ENCODE measurements at places on chromosomes 12 and 14. TPM values are rescaled to one million over a fixed set of nuclear protein-coding genes. Genes with fewer than 3 reads are reported as not detected.

TMEM179 gene
- total RNA-seq: 0.17 TPM

CCDC38 gene
- not detected for total RNA-seq

MRPS35 gene
- 57.6 TPM for total RNA-seq

TSPAN11 gene
- not detected for total RNA-seq

DENND5B gene
- 0.37 TPM for total RNA-seq

EMP1 gene
- 4.0 TPM for total RNA-seq

MYO1H gene
- total RNA-seq: not detected

DNA sequence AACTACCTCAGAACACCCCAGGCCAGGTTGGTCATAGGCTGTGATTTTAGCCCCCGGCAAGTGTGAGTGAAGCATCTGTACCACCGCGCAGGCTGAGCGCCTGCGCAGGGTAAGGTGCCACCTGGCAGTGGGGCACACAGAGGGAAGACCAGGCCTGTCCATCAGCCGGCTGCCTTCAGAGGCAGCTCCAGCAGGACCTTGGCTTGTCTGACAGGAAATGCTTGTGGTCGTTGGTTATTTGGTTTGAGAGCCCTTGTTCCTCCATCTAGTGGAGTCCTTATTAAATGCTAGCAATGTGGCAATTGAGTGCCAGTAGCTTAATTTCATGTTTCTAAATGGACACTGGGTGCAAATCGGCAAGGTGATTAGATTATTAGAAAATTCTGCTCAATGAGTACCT is 27.5 kb downstream of the SLC25A29 start:
- peaks cover 9% of the 10 kb centered on the region for H3K36me3 ChIP-seq
- no peak for DNase-seq
- H3K27me3 ChIP-seq: no peaks in the 10 kb centered on the region
- H3K27ac ChIP-seq: peak overlapping the region; percentile 56

DNA sequence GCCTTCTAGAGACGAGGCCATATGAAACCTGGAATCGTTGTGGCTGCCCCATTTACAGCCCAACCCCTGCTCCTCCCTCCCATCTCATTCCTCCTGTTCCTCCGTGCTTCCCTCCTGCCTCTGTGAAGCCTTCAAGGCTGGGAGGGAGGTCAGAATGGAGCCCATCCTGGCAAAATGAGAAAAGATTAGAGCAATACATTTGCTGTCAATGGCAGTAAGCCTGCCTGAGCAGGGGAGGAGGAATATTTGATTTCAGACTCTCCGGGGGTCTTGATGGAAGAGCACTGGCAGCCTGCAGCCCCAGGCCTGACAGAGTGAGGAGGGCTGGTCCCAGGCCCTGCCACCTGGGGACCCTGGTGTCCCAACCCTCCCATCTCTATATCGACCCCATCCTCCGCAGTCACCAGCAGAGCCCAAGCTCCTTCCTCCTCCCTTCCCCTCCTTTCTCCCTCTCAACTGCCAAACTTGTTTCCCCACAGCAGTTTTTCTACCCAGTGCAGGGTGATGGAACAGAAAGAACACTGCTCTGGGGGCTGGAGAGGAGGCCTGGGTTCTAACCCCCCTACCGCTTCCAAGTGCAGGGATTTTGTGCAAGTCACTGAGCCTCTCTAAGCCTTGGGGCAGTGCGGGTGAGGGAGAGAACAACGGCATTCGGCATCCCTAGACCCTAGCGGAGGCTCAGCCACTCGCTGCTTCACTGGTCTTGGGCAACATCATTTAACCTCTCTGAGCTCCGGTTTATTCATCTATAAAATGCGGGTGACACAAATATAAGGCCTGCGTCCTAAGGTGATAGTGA is 16.0 kb upstream of the RACGAP1 start:
- H3K36me3 ChIP-seq: no peaks in the 10 kb centered on the region
- H3K4me3 ChIP-seq: no peak overlapping the region
- no peak overlapping the region for H3K27ac ChIP-seq
- peaks cover under 1% of the 10 kb centered on the region for H3K27me3 ChIP-seq
- H3K4me1 ChIP-seq: peaks cover 5% of the 10 kb centered on the region
- DNase-seq: no peak

DNA sequence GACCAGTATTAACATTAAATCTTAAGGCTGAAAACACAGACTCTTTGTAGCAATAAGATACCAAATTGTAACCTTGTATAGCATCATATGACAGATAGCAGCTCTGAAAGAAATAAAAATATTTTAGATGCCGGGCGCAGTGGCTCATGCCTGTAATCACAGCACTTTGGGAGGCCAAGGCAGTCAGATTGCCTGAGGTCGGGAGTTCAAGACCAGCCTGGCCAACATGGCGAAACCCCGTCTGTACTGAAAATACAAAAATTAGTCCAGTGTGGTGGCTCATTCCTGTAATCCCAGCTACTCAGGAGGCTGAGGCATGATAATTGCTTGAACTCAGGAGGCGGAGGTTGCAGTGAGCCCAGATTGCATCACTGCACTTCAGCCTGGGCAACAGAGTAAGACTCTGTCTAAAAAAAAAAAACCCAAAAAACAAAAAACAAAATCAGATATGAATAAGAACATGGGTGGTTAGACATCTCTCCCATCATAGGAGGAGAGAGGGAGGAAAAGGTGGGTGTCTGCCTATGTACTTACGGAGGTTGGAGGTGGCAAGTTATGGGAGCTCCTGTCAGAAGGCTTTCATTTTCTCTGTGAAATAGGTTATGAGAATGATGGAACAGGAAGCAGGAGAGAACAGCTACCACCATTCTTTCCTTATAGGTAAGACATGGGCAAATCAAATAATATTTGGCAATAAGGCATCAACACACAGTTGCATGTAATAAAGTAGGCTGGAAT is 7.6 kb upstream of the HEBP1 start:
- no peak overlapping the region for H3K4me3 ChIP-seq
- no peaks in the 10 kb centered on the region for H3K36me3 ChIP-seq
- DNase-seq: no peak

GRCh38 chr14:68951035-68951797 is 27.9 kb downstream of the ACTN1 start:
- peaks cover 88% of the 10 kb centered on the region for H3K4me1 ChIP-seq
- no peaks in the 10 kb centered on the region for H3K36me3 ChIP-seq
- no peak overlapping the region for H3K4me3 ChIP-seq
- peak overlapping the region; percentile 63 for H3K27ac ChIP-seq

- no peak within 1 kb of the TSS for H3K27ac ChIP-seq
- peaks cover 16% of the 10 kb centered on the region for H3K4me1 ChIP-seq
- peak; percentile 73 for DNase-seq
- no peaks in the 10 kb centered on the region for H3K27me3 ChIP-seq
Measured at GRCh38 chr14:67411820-67412421, at the start of gene PLEK2. TSS of gene PLEK2 (minus strand) at chr14:67412165. CDS start at chr14:67412059, 106 bp downstream.

GRCh38 chr14:89430391-89431236 is 13.6 kb upstream of the FOXN3 start:
- peak; percentile 80 for DNase-seq
- H3K27me3 ChIP-seq: no peaks in the 10 kb centered on the region
- peaks cover 2% of the 10 kb centered on the region for H3K36me3 ChIP-seq
- H3K27ac ChIP-seq: peak overlapping the region; percentile 96

DNA sequence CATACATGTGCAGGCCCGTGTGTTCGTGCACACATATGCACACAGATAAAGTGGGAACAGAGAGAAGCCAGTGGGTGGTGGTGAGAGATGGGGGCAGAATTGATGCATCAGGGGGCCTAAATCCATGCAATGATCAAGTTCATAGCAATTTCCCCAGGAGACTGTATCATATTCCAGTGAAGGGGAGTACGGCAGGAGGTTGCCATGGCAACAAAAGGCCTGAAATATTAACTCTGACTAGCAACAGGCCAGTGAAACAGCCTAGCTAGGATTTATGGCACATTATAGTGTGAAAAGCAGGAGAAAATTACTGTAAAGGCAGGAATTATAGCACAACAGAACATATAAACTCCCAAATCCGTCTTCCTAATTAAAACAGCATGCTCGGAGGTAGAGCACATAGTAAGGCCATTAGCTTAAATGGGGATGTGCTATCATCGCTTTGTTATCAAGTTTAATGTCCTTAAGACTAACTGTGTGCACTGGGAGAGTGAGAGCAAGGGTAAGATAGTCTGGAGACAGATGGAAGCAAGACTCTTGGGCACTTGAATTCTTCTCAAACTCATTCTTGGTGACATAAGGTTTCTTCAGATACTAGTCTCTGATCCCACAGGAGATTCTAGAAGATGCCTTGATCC is 806.3 kb downstream of the DIO2 start:
- no peak overlapping the region for H3K4me3 ChIP-seq
- H3K27ac ChIP-seq: no peak overlapping the region

DNA sequence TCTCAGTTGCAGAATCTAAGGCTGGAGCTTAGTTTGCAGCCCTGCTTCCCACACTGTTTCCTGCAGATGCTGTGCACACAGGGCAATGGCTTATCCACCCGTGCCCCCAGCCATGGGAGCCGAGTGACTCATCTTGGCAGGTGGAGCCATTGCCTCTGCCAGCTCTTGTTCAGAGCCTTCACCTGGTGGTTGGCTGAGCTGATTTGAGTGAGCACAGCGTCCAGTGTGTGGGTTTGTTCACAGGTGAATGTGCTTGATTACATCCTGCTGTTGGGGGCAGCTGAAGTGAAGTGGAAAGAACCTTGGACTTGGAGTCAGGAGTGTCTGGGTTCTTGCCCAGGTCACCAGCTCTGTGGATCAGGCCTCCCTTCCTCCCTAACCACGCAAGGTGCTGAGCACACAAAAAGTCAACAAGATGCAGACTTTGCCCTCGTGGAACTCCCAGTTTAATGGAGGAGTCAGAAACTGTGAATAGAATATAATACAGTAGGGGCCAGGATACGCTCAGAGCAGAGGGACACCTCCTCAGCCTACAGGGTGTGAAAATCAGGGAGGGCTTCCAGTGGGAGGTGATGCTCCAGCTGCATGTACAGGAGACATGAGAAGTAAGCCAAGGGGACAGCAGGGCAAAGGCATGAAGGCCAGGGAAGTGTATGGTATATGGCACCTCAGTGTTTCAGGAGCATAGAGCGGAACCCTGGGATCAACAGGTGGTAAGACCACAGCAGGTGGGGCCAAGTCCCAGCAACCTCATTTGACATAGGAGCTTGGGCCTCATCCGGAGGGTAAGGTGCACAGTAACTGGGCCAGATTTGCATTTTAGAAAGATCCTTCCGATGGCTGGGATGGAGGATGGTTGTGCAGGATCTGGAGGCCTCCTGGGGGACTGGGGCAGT is 22.8 kb downstream of the JDP2 start:
- H3K36me3 ChIP-seq: no peaks in the 10 kb centered on the region
- H3K27ac ChIP-seq: no peak overlapping the region
- DNase-seq: no peak
- no peaks in the 10 kb centered on the region for H3K27me3 ChIP-seq
- H3K4me3 ChIP-seq: no peak overlapping the region
- H3K4me1 ChIP-seq: peaks cover 2% of the 10 kb centered on the region

DNA sequence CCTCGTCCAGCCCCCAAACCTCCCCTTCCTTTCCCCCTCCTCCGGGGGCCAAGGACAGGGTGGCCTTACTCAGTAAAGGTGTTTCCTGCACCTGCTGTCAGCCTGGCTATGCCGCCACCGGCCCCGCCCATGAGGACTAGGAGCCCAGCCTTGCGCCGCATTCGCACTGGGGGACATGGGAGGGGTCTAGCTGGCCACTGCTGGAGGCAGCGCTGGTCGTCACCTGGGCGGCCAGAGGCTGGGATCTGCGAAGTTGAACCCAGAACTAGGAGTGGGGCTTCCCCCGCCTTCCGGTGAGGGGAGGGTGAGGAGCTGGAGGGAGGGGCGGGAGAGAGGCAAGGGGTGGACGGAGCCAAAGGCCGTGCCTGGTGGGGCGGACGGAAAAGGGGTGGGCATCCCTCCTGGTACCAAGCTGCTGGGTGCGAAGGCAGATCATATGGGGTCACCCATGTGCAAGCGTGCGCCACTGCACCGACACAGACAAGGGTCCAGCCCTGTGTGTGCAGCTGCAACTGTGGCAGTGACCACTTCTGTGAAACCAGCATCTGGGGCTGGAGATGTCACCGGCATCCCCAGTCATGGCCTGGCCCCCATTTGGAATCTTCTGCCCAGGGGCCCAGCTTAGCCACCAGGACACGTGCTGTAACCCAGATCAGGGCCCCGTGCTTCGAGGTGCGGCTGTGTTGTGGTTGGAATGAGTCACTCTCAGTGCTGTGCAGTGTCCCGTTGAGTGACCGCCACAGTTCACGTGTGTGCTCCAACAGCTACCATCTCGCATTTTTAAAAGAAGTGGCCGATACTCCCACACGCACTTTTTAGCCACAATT is 8.5 kb downstream of the AMN start:
- peaks cover 24% of the 10 kb centered on the region for H3K27me3 ChIP-seq
- no peak overlapping the region for H3K27ac ChIP-seq
- H3K4me3 ChIP-seq: no peak overlapping the region
- peaks cover 6% of the 10 kb centered on the region for H3K4me1 ChIP-seq
- no peaks in the 10 kb centered on the region for H3K36me3 ChIP-seq
